ENCODE measurements at places on chromosomes 7 and 10.

GRCh38 chr7:696812-697551, 29.5 kb upstream of the DNAAF5 start:
- DNase-seq, result no peak

DNA sequence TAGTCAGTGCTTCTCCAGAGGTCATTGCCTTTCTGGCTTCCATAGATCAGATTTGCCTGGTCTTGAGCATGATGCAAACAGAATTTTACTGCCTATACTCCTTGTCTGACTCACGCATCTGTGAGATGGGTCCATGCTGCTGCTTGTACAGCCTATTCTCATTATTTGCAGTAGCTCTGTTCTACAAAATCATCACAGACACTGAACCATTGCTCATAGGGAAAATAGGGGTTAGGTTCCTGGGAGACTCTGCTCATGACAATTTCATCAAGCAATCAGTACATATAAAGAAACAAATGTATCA, 7.4 kb upstream of the CREB3L2 start:
- no peak for DNase-seq

DNA sequence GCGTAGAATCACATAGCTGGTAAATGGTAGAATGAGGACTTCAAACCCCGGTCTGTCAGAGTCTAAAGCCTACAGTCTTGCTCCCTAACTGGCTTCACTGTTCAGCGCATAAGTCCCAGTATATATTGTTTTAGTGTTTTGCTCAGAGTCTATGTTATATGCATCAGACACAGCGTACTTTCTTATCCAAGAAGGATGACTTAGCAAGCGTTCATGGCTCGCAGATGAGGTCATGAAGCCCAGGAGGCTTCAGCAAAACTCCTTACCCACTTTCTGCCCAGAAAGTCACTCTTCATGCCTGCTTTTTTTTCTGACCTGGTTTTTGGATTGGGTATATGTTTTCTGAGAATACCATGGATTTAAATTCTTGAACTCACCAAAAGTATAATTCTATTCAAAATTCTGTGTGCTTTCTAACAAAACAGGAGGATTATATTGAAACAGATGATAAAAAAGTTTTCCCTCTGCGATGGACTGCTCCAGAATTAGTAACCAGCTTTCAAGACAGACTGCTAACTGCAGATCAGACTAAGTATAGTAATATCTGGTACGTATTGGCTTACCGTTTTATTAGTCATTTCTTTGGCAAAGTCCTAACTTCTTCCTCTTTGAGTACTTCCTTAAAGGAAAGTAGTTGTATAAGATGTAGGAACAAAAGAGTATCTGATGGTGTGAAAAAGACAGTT, 24.6 kb upstream of the BHLHA15 start:
- no peak for DNase-seq

GRCh38 chr7:130150587-130150986, 54.6 kb downstream of the TMEM209 start:
- no peak for DNase-seq

- no peak for DNase-seq
These were observed 26.6 kb downstream of the REEP3 start for GRCh38 chr10:63547628-63548360.

GRCh38 chr7:150955519-150956394, 22.4 kb downstream of the KCNH2 start:
- peak; percentile 20 for DNase-seq
